ENCODE measurements at places on chromosomes 3 and 15. TPM values are rescaled to one million over a fixed set of nuclear protein-coding genes. Genes with fewer than 3 reads are reported as not detected.

RASGRF1 gene
- total RNA-seq: 6.0 TPM

GRCh38 chr3:77526573-77527113 lies 486.7 kb downstream of the ROBO2 start:
- H3K27me3 ChIP-seq: no peaks in the 10 kb centered on the region
- H3K36me3 ChIP-seq: no peaks in the 10 kb centered on the region
- H3K4me3 ChIP-seq: no peak overlapping the region
- no peak overlapping the region for H3K27ac ChIP-seq
- DNase-seq: no peak

GRCh38 chr3:25143356-25144025 lies 284.6 kb upstream of the RARB start:
- no peaks in the 10 kb centered on the region for H3K4me1 ChIP-seq
- H3K4me3 ChIP-seq: no peak overlapping the region
- H3K36me3 ChIP-seq: no peaks in the 10 kb centered on the region
- H3K27ac ChIP-seq: no peak overlapping the region
- no peak for DNase-seq

DNA sequence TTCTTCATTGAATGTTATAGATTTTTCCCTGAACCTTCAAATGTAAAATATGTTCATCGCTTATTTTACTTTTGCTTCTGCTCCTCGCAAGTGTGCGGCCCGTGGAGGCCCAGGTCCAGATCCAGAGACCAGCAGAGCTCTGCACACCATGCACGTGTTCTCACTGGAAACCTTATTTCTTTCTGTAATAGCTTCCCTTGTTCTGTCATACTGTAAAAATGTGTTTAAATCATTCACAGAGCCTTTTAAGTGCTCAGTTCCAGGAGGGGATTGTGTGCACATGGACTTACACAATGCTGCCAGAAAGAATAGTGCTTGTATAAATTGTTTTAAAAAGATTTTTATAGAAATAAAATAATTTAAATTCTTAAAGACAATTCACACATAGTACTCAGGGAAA lies 359.3 kb downstream of the GABRG3 start:
- no peak for DNase-seq
- H3K4me3 ChIP-seq: no peak overlapping the region
- no peaks in the 10 kb centered on the region for H3K36me3 ChIP-seq
- H3K4me1 ChIP-seq: no peaks in the 10 kb centered on the region
- no peaks in the 10 kb centered on the region for H3K27me3 ChIP-seq
- H3K27ac ChIP-seq: no peak overlapping the region

DNA sequence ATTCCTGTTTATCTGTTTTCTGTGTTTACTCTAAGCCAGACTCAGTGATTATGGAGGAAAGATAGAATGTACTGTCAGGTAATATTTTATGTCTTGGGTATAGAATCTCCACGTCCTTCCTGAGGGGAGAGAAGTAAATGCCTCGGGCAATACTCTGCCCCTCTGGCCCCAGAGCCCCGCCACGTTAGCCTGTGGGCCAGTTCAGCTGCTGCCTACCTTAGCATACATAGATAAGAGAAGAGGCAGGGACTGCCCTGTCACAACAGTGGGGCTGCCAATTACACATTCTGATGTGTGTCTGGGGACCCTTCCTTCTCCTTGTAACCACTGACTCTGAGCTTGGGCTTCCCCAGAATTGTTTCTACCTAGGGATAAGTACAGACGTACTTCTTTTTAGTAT lies 347.7 kb upstream of the ATP11B start:
- H3K27me3 ChIP-seq: no peaks in the 10 kb centered on the region
- H3K4me3 ChIP-seq: no peak overlapping the region
- no peaks in the 10 kb centered on the region for H3K36me3 ChIP-seq
- no peak overlapping the region for H3K27ac ChIP-seq

PLCH1 gene
- total RNA-seq: 0.73 TPM

- H3K4me3 ChIP-seq: no peak overlapping the region
- no peaks in the 10 kb centered on the region for H3K4me1 ChIP-seq
- H3K36me3 ChIP-seq: 0 out of 2 replicates have a peak, but pooled peaks cover 2% of the 10 kb centered on the region
- H3K27me3 ChIP-seq: no peaks in the 10 kb centered on the region
These were observed 37.4 kb downstream of the ST6GAL1 start for GRCh38 chr3:186967686-186968085.

DNA sequence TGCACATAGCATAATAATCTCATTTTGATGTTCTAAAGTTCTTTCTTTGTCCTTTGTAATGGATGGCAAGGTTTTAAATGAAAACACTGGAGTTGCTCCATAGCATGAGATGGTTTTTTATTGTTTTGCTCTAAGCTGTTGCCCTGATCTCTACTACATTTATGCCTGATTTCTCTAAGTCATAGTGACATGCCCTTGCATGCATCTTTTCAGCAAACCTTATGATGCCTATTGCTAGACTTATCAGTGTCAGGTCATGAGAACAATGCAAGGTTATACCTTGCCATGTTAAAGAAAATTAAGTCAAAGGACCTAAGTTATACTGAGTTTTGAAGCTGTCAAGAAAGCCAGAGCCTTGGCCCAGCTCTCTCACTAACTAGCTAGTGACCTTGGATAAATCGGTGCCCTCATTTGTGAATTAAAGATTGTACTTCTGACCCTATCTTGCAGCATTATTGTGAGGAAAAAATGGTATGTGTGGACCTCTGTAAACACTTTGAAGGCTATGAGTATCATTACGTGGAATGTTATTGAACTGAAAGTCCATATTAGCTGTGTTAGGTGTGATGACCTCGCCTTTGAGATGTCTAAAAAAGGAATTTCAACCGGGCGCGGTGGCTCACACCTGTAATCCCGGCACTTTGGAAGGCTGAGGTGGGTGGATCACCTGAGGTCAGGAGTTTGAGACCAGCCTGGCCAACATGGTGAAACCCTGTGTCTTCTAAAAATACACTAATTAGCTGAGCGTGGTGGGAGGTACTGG lies 256.4 kb upstream of the UBE2E1 start:
- peaks cover 14% of the 10 kb centered on the region for H3K4me1 ChIP-seq
- H3K4me3 ChIP-seq: no peak overlapping the region
- no peaks in the 10 kb centered on the region for H3K27me3 ChIP-seq
- H3K36me3 ChIP-seq: no peaks in the 10 kb centered on the region
- no peak overlapping the region for H3K27ac ChIP-seq
- DNase-seq: peak; percentile 56

DNA sequence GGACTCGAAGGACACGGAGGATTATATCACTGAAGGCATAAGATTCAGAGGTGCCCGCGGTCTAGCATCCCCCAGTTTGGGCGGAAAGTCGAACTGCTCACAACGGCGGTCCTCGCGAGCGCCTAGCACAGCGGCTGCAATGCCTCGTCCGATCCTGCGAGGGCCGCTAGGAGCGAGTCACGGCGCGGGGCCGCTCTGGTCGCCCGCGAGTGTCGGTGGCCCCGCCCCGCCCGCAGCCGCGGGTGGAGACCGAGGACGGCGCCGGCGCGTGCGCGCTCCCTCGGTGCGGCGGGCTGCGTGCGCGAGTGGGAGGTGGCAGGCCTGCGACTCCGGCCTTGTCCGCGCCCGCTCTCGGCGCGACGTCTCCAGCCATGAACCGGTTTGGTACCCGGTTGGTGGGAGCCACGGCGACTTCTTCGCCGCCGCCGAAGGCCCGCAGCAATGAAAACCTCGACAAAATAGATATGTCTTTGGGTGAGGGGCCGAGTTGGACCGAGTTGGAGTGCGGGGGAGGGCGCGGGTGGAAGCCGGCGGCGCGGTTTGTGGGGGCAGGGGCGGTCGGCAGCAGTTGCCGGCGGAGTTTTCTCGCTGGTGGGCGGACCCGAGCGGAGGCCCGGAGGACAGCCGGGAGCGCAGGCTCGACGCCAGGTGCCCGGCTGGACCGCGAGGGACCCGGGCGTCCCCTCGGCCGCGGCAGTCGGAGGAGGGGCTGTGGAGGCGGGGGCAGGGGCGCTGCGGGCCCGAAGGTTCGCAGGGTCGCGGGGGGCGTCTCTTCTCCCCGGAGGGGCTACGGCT lies at the start of gene FYTTD1:
Gene FYTTD1, plus strand, starts transcription at position 283 of the 795 bp plus-strand sequence. Its CDS starts 89 bp downstream, at position 372.
- no peaks in the 10 kb centered on the region for H3K27me3 ChIP-seq
- H3K27ac ChIP-seq: peak within 1 kb of the TSS; percentile 76
- H3K4me1 ChIP-seq: peaks cover 25% of the 10 kb centered on the region
- H3K4me3 ChIP-seq: peak within 1 kb of the TSS; percentile 79
- no peaks in the 10 kb centered on the region for H3K36me3 ChIP-seq

DNA sequence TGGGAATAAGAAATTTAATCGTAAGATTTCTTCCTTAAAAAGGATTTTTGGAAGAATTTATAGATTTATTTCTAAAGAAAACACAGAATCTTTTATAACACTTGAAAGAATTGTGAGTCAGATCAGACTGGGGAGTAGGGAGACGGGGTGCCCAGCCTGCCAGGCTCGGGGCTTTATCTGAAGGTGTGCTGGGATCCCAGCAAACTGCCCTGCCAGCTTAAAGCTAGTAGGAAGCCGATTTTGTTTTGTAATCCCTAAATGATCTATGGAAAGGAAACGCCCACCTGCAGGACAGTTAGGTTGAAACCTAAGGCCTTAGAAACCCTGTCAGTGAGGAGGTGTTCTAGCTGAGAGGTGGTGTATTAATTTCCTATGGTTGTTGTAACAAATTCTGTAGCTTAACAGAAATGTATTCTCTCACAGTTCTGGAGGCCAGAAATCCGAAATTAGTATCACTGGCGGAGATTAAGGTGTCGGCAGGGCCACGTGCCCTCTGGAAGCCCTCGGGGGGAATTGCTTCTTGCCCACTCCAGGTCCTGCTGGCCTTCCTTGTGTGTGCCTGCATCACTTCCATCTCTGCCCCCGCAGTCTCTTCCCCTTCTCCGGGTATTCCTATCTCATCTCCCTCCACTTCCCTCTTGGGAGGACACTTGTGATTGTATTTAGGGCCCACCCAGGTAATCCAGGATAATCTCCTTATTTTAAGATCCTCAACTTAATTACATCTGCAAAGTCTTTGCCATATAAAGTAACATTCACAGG lies 19.3 kb upstream of the RAB6B start:
- no peak for DNase-seq
- no peak overlapping the region for H3K27ac ChIP-seq
- no peaks in the 10 kb centered on the region for H3K4me1 ChIP-seq

DNA sequence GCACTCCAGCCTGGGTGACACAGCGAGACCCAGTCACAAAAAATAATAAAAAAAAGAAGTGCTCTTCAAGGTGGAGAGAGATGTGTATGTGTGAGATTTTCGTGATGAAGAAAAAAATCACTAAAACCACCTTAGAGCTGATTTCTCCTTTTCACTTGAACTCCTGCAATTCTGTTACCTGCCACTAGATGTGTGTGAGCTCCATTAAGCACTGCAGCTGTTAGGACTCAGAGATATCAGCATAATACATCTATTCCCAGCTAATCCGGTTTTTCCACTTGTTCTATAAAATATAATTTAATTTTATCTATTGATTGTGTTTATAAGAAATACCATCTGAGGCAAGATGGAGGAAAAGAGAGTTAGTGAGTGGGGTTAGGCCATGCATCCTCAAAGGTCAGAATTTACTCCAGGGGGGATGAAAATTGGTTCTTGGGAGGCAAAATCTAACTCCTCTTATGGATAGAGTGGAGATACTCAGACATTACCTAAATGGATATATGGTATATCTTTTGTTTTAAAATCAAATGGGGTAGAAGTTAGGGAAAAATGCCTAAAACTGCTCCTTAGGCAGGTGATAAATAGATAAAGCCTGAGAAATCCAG lies 152.7 kb downstream of the IL20RB start:
- H3K36me3 ChIP-seq: no peaks in the 10 kb centered on the region
- no peak overlapping the region for H3K27ac ChIP-seq
- H3K27me3 ChIP-seq: peaks cover 23% of the 10 kb centered on the region
- no peak overlapping the region for H3K4me3 ChIP-seq

- H3K4me1 ChIP-seq: no peaks in the 10 kb centered on the region
- H3K36me3 ChIP-seq: no peaks in the 10 kb centered on the region
- no peak for DNase-seq
- no peaks in the 10 kb centered on the region for H3K27me3 ChIP-seq
- no peak overlapping the region for H3K4me3 ChIP-seq
These were observed 11.3 kb upstream of the PYGO1 start for GRCh38 chr15:55599439-55599838.

CCR9 gene
- not detected for total RNA-seq

GHSR gene
- total RNA-seq: not detected

- H3K27ac ChIP-seq: no peak overlapping the region
- no peak overlapping the region for H3K4me3 ChIP-seq
- no peak for DNase-seq
- H3K36me3 ChIP-seq: no peaks in the 10 kb centered on the region
These were observed 3.8 kb upstream of the PLXNA1 start for GRCh38 chr3:126979046-126979628.

GRCh38 chr3:197511130-197511529 lies 44.6 kb downstream of the BDH1 start:
- H3K36me3 ChIP-seq: no peaks in the 10 kb centered on the region
- DNase-seq: no peak
- no peak overlapping the region for H3K4me3 ChIP-seq
- H3K27ac ChIP-seq: no peak overlapping the region
- H3K27me3 ChIP-seq: no peaks in the 10 kb centered on the region

DNA sequence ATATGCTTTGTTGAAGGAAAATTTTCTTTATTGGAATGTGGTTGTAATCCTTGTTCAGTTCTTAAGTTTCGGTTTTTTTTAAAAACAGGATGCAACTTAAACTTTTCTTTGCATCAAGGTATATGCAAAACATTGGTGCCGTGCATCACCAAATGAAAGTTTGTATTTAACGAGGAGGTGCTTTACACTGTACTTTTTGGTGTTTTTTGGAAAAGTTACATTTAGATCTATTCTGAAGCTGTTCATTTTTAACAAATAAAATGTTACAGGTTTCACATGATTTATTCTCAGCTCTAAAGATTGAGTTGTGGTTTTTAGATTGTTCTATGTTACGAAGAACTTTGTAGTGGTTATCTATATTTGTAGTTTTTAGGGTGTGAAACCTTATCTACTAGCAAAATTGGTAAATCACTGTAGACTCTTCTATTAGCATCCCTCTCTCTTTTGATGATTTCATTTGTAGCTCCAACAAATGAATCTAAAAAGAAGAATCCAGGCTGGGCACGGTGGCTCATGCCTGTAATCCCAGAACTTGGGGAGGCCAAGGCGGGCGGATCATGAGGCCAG lies 7.0 kb upstream of the LRCH3 start:
- H3K27ac ChIP-seq: no peak overlapping the region
- peaks cover 15% of the 10 kb centered on the region for H3K36me3 ChIP-seq
- H3K27me3 ChIP-seq: no peaks in the 10 kb centered on the region
- DNase-seq: no peak

GRCh38 chr15:98942431-98942830 lies 65.2 kb downstream of the PGPEP1L start:
- DNase-seq: no peak
- no peak overlapping the region for H3K27ac ChIP-seq
- no peaks in the 10 kb centered on the region for H3K27me3 ChIP-seq
- H3K4me1 ChIP-seq: no peaks in the 10 kb centered on the region
- 0 out of 2 replicates have a peak, but pooled peaks cover 3% of the 10 kb centered on the region for H3K36me3 ChIP-seq
